Urinary bladder (tissue), 4 donors: ENCODE measurements at places on chromosomes 5 and 9.

DNA sequence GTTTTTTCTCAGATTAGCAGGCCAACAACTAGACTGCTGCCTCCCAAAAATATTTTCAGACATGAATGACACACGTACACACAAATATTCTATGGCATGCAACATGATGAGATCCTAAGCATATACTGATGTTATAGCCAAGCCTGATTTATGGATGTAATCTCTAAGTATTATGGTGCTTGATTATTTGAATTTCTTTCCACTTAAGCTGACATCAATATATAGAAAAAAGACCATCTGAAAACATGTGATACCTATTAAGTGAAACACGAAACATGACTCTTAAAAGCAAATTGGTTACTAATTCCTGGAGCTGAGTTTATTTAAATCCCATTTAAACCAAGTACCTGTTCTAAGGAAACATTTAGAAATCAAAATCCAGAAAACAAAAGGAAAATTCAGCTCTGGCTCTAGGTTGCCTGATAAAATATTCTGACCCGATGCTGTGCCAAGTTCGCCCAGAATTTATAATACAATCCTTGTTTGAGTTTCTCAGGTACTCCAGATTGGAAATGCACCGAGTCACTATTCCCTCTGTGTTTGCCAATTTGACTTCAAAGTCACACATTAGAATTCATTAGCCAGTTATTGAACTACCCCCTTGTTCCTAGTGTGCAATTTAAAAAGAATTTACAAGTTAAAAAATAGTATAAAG, 548.6 kb downstream of the CSNK1G3 start:
- DNase-seq = no peak

DNA sequence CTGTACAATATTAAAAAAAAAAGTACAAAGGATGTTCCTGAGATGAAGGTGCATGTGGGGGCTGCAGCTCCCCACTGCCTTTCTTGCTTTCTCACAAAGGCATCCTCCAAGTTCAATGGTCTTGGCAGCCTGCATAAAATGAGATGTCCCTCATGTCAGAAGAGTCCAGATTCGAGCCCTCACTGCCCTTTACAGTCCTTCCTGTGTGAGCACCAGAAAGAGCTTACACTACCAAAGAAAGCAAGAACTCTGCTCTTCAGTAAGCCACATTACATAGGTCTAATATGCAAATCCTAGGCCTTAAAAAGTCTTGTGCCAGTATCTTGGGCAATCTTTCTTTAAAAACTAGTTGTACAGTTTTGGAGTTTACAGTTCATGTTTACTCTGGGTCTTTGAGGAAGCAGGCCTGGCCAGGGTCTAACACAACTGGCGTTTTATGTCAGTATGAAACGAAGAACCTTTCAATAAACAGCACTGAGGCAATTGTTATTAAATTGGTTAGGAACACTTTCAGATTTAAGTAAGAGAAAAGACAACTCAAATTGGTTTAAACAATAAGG, 36.0 kb downstream of the CSF2 start:
- no peak for DNase-seq

- DNase-seq = no peak
These were observed 578 bp upstream of the TNFAIP8 start for GRCh38 chr5:119355244-119355638.

- no peak for DNase-seq
These were observed 213.5 kb downstream of the DENND1A start for GRCh38 chr9:123716339-123716945.

GRCh38 chr9:20361229-20361628, 261.1 kb downstream of the MLLT3 start:
- no peak for DNase-seq

- no peak for DNase-seq
These were observed 99.2 kb upstream of the ACTBL2 start for GRCh38 chr5:57581772-57582171.

GRCh38 chr5:171714261-171714660, 71.4 kb upstream of the SMIM23 start:
- no peak for DNase-seq

DNA sequence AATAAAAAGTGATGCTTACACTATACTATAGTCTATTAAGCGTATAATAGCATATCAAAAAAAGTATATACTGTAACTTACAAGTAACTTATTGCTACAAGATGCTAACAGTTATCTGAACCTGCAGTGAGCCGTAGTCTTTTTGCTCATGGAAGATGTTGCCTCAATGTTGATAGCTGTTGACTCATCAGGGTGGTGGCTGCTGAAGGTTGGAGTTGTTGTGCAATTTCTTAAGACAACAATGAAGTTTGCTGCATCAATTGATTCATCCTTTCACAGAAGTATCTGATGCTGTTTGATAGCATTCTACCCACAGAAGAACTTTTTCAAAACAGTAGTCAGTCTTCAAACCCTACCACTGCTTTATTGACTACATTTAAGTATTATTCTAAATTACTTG, 7.8 kb upstream of the C9orf40 start:
- DNase-seq = no peak

- no peak for DNase-seq
These were observed 30.4 kb downstream of the JADE2 start for GRCh38 chr5:134555890-134556311.

GRCh38 chr5:105977163-105977562, 1693.6 kb downstream of the EFNA5 start:
- DNase-seq = no peak

GRCh38 chr5:146873186-146873917, 5.2 kb downstream of the PPP2R2B start:
- no peak for DNase-seq

- no peak for DNase-seq
These were observed 60.8 kb downstream of the MTMR12 start for GRCh38 chr5:32251871-32252458.

- no peak for DNase-seq
These were observed 29.1 kb upstream of the MEIKIN start for GRCh38 chr5:131974622-131974955.

- no peak for DNase-seq
These were observed 7.5 kb downstream of the RPS14 start for GRCh38 chr5:150441813-150442698.

DNA sequence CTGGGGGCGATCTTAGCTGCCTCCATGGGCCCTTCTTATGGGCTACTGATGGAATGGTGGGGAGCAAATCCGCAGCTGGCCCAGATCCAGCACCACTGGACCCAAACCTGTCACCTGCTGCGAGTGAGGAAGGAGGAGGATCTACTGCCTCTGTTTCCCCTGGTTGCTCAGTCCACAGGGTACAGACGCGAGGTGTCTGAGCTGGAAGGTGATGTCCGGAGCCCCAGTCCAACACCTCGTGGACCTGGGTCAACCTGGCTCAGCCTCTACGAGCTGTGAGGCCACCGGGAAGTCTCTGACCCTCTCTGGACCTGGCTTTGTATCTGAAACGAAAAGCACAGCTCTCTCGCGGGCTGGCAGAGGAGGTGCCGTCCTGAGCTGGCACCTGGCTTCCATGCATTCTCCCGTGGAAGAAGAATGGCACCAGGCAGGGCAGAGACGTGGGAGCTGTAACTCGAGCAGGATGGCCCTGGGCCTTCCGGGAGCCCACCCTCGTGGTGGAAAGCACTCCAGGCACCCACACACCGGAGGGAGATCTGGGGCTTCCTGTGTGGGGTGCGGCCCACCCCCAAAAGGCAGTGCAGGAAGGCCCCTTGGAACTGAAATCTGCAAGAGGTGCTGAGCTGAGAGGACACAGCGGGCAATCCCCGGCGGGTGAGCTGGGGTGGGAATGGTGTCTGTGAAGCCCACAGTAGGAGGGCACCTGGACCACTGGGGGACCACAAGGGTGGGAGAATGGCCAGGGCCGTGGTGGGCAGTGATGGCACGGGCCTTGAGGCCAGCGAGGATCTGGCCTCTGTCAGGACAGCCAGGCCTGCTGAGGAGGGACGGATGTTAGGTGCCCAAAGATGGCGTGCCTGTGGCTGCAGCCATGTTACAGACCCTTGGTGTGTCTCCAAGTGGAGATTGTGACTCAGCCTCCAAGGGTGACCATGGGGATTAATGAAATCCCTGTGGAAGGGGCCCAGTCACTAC, 133.4 kb downstream of the OLFM1 start:
- no peak for DNase-seq

- DNase-seq = no peak
These were observed 7.1 kb upstream of the IFNA2 start for GRCh38 chr9:21392270-21392669.

GRCh38 chr5:43073597-43074546, 33.8 kb upstream of the ANXA2R start:
- no peak for DNase-seq

GRCh38 chr5:134122530-134122929, 8.0 kb downstream of the TCF7 start:
- no peak for DNase-seq

GRCh38 chr5:3615829-3616228, 20.2 kb downstream of the IRX1 start:
- no peak for DNase-seq

GRCh38 chr9:21983561-21983935, 10.6 kb downstream of the CDKN2A start:
- no peak for DNase-seq

DNA sequence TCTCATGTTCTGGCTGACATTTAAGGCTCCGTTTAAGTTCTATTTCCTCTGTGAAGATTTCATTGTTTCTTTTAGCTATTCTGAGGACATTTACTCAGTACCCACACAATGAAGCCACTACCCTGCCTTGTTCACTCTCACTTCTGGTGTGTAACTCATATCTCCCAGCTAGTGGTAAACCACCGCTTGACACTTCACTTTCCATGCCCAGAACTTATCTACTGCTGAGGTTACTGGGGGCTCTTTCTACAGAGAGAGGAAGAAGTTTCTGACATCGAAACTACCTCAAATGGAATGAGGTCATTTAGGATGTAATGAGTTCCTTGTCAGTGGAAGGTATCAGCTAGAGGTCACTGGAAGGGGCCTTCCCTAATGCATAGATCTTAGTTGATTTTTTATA, 501.5 kb downstream of the DMAC1 start:
- DNase-seq = no peak

- no peak for DNase-seq
These were observed 211.7 kb downstream of the LRRC70 start for GRCh38 chr5:62790348-62790747.

DNA sequence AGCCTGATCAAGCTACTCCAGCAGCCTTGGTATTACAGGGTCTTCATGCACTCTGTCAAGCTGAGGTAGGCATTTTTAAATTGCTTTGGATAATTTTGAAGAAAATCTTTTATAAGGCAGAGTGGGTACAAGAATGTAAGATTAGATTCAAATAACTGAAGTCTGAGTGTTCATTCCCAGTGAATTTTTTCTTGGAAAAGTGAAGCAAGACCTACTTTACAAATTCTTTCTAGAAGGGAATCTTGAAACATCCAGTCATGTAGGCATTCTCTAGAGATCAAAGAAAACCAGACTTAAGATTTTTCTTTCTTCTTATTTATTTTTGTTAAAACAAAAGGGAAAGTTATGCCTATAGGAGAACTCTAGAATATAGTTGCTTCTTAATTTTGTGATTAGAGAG, 139.0 kb downstream of the FOCAD start:
- no peak for DNase-seq

DNA sequence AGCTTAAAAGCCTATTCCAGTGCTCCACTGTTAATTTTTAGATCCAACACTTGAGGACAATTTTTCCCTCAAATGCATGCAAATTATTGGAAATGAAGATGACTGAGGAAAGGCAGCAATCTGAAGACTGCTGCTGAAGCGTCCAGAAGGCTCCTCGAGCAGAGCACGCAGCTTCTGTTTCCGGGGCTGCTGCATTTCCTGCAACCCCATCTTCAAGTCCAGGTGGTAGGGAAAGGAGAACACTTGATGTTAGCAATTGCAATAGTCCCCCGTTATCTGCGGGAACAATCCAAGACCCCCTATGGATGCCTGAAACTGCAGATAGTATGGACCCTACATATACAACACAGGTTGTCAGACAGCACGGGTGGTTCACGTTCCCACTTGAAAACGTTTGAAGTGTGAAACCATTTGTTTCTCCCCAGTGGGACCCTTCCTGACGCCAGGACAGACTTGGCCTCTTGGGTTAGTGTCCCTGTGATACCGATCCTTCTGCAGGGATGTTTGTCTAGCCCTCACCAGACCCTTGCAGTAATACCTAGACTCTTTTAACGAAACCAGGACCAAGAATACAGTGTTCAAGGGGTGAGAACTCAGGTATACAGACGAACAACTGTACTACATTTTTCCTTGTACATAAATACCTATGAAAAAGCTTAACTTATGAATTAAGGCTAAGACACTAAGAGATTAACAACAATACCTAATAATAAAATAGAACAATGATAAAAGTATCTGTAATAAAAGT, 152.3 kb downstream of the HSD17B3 start:
- no peak for DNase-seq

- no peak for DNase-seq
These were observed 244.4 kb upstream of the TUT7 start for GRCh38 chr9:86598411-86599239.

DNA sequence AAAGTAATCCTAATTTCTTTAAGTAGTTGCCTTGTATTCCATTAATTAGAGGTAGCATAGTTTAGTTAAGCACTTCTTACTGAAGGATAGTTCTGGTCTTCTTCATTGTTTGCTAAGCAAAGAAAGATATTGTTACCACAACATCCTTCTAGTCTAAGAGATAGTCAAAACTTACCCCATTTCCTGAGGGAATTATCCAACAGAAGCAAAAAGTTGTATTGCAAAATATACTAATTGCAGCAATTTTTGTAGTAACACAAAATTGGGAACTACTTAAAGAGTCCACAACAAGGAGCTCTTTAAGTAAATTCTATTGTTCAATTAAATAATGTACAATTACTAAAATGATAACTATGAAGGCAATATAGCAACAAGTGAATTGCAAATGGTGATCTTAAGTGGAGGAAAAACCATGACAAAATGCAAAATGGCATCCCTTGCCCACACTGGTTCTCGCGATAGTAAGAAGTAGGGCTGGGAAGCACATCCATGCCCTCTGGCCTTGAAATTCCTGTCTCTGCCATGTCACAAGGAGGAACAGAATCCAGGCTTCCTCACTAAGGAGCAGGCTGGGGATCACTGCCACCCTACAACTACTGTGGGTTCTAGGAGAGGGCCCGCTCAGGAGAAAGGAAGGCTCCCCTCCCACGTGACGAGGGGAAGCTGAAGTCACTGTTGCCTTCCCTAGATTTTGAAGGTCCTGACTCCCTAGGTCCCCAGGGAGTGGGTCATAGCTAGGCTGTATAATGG, 23.3 kb upstream of the MEGF9 start:
- DNase-seq = no peak

DNA sequence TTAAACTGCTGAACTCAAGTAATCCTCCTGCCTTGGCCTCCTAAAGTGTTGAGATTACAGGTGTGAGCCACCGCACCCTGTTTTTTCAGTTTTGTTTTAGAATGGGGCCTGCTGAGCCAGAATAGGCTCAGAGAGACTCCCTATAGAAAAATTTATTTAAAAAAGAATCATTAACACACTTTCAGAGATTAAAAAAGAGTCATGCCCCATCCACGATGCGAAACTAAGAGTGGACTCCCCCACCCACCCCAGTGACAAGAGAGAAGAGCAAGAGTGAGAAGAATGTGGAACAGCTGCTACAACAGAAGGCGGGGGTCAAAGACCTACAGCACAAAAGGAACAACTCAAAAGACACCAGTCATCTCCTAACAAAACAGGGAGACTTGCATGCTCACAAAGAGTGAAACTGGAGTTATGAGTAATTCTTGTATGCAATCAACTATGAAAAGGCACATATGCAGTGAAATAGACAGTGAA, 47.2 kb downstream of the GLDC start:
- no peak for DNase-seq

- no peak for DNase-seq
These were observed 71.2 kb downstream of the LURAP1L start for GRCh38 chr9:12846035-12846434.

- DNase-seq = no peak
These were observed at the start of gene CSF2 for GRCh38 chr5:132073231-132074013. Gene CSF2, plus strand, starts transcription at chr5:132073789. Its CDS starts 35 bp downstream, at chr5:132073824.

GRCh38 chr5:136115183-136115865, 17.3 kb upstream of the SMAD5 start:
- no peak for DNase-seq
